ENCODE measurements at places on chromosomes 5 and 9. TPM values are rescaled to one million over a fixed set of nuclear protein-coding genes. Genes with fewer than 3 reads are reported as not detected.

DNA sequence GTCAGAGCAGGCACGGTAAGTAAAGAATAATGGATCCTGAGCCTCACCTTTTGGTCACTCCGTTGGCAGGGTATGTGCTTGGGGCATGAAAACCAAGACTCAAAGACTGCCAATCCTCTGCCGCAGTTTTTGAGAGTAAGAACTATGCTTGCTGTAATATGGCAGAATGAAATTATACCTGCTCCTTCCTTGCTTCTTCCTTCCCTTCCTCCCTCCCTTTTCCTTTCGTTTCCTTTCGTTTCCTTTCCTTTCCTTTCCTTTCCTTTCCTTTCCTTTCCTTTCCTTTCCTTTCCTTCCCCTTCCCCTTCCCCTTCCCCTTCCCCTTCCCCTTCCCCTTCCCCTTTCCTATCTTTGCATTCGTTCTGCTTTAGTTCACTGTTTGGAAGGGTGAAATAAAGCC lies 43.9 kb downstream of the SH3GL2 start:
- H3K27ac ChIP-seq, result no peak overlapping the region
- H3K27me3 ChIP-seq, result no peaks in the 10 kb centered on the region
- no peak for DNase-seq

DNA sequence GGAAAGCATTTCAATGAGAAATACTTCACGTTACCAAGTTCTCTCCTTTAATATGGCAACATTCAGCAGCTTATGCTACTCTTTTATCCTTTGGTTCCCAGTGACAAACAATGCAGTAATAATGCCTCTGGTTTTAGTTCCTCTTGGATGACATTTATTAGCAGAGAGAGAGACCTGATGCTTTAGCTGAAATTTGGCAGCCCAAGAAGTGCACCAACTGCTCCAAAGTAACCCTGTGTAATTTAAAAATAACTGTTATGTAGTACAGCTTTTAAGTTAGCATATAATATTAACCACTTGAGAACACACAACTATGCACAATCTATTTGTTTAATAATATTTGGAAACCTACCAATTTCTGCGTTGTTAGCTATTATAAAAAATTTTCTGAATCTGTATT lies 21.8 kb downstream of the PANK3 start:
- no peaks in the 10 kb centered on the region for H3K4me1 ChIP-seq
- H3K27me3 ChIP-seq, result no peaks in the 10 kb centered on the region
- H3K4me3 ChIP-seq, result no peak overlapping the region
- no peak for DNase-seq
- no peak overlapping the region for H3K27ac ChIP-seq

DNA sequence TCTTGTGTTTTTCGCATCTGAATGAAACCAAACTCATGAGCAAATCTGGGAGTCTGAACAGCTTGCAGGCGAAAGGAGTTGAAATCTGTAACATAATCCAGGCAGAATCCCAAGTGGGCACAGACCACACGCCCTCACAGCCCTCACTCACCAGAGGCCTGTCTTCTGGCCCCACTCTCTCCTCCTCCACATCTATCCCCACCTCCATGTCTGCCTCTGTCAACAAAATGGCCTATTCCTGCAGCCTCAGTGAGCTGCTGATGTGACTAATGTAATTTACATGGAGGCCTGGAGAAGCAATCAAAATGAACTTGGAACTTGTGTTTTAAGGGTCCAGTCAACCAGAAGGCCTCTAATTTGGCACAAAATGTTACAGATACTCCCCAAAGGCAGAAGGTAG lies 136.6 kb downstream of the GNA14 start:
- no peak for DNase-seq
- no peak overlapping the region for H3K27ac ChIP-seq
- H3K27me3 ChIP-seq, result no peaks in the 10 kb centered on the region
- peaks cover 27% of the 10 kb centered on the region for H3K4me1 ChIP-seq
- no peaks in the 10 kb centered on the region for H3K36me3 ChIP-seq
- no peak overlapping the region for H3K4me3 ChIP-seq

- H3K4me3 ChIP-seq, result peak overlapping the region; percentile 92
- H3K4me1 ChIP-seq, result peaks cover 26% of the 10 kb centered on the region
- H3K27ac ChIP-seq, result peak overlapping the region; percentile 84
- no peaks in the 10 kb centered on the region for H3K27me3 ChIP-seq
- peak; percentile 69 for DNase-seq
- peaks cover 6% of the 10 kb centered on the region for H3K36me3 ChIP-seq
Observed at GRCh38 chr5:10354048-10354872, 765 bp downstream of the MARCHF6 start.

DNA sequence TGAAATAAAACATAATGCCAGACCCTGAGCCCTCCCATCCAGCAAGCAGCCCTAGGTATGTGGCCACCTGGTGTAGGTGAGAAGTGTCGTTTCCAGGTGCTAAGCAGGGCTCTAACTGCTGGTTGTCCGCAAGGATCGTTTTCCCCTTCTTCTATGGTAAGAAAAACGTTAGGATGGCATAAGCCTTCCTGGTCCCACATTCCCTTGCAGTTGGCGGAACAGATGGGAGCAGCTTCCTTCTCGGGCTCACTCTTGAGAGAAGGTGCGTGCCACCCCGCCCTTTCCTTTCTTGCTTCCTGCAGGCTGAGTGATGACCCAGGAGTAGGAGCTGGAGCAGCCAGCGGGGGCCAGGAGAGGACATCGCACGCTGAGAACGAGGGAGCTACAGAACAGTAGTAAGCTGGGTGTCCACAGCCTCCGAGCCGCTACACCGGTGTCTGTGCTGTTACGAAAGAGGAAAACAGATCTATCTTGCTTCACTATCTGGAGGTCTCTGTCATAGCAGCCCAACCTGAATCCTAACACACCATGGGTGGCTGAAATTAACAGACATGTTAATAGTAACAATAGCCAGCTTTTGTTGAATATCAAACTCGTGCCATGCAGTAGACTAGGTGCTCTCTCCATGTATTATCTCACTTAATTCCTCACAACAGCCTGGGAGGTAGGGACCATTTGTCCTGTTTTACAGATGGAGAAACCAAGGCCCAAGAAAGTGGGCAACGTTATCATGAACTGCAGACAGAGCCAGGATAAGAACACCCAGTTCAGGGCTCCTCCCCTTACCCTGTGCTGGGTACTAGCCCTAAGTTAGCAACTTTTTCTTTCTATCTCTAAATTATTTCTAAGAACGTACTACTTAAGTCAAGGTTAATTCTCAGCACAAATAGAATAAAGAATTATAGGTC lies 139.8 kb downstream of the COL23A1 start:
- H3K36me3 ChIP-seq, result no peaks in the 10 kb centered on the region
- no peak for DNase-seq
- no peaks in the 10 kb centered on the region for H3K4me1 ChIP-seq
- H3K4me3 ChIP-seq, result no peak overlapping the region
- H3K27ac ChIP-seq, result no peak overlapping the region

DNA sequence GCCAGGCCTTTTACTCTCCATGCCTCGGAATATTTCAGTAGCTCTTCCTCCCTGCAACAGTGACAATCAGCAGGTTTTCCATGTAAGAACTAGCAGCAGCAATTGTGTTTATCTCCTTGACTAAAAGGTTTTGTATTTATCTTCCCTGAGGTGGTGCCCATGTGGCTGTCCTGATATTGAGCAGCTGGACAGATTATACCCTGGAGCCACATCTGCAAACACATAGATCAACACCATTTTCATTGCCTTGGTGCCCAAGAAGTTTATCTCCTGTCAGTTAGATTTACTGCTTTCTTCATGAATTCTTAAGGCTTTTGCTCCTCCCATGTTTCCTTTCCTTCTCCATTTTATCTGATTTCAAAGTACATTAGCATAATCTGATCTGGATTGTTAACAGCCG lies 378.4 kb downstream of the SPATA31D1 start:
- DNase-seq, result no peak
- no peaks in the 10 kb centered on the region for H3K27me3 ChIP-seq
- H3K36me3 ChIP-seq, result no peaks in the 10 kb centered on the region
- no peak overlapping the region for H3K27ac ChIP-seq
- no peak overlapping the region for H3K4me3 ChIP-seq

GRCh38 chr9:13993632-13994185 lies 320.2 kb downstream of the NFIB start:
- no peaks in the 10 kb centered on the region for H3K4me1 ChIP-seq
- H3K4me3 ChIP-seq, result no peak overlapping the region
- H3K27me3 ChIP-seq, result no peaks in the 10 kb centered on the region
- no peaks in the 10 kb centered on the region for H3K36me3 ChIP-seq

- H3K4me1 ChIP-seq, result no peaks in the 10 kb centered on the region
- no peaks in the 10 kb centered on the region for H3K36me3 ChIP-seq
- H3K27ac ChIP-seq, result no peak overlapping the region
- H3K27me3 ChIP-seq, result peaks cover 78% of the 10 kb centered on the region
Observed at GRCh38 chr5:173998531-173998930, 9.6 kb downstream of the C5orf47 start.

ACOT12 gene
- not detected for total RNA-seq

NUDT12 gene
- total RNA-seq, result 9.2 TPM

All from PC-3 (cell line).